ENCODE measurements at places on chromosomes 7 and 10.

GRCh38 chr7:134948736-134949135, 37.6 kb upstream of the AGBL3 start:
- no peak for DNase-seq

DNA sequence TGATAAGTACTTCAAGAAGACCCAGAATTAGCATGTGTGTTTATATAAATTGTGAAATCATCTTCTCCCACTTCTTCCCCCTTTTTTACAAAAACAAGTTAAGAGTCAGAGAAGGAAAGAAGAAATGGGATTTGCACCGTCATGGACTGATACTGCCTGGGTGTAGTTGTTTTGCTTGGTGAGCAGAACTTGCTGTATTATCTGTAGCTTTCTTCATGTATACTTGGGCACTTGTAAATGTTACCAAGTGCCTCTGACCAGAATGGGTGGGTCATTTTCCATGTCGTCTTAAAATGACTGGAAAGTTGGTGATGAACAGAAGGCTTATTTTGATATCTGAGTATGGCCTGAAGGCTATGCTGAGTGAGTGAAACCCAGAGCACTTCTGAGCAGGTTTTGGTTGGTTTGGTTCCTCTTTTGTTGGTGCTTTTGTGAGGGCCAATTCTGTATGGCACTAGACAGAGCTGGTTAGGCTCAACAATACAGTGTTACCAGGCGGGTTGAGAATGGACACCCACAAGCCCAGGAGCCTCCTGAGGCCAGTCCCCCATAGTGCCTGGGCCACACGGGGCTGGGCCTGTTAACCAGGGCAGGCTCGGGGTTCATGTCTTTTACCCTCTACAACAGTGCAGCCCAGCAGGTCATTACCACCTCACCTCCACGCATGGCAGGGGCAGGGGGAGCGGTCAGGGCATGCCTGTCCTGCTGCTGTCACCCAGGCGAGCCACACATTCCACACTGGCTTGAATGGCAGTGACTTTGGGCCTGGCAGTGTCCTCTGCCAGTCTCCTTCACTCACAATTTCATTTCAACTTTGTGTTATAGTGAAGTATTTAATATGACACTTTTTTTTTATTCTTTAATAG, 115.1 kb downstream of the CCNY start:
- DNase-seq = no peak

- DNase-seq = no peak
These were observed 22.9 kb upstream of the GRB10 start for GRCh38 chr7:50805447-50806125.

DNA sequence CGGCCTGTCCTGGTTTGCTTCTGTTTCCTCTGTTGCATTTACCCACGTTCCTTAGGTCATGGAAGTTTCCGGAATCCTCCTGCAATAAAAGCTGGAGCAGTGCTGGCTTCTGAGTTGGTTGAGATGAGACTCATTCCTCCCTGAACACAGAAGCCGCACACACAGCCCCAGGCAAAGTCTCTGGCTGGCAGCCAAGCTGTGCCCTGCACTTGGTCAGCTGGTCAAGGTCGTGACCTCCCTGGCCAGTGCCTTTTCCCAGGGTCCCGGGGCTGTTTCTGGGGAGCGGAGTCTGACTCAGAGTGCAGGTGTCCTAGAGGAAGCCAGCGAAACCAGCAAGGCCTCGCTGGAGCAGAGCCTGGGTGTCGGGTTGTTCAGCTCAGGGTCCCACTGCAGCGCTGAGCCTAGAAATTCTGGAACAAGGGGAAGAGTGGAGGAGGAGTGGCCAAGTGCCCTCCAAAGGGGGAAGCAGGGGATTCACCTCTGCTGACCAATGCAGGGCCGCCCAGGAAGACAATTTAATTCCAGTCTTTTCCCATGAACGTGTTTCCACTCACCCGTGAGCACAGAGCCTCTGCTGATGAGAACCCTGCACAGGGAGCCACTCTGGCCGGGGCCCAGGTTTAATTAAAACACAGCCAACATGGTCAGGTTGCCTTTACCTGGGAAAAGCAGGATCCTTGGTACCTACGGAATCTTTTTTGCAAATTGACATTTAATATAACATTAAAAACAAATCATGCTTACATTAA, 245.5 kb upstream of the PPP2R2D start:
- no peak for DNase-seq

- no peak for DNase-seq
These were observed 141.7 kb upstream of the SHH start for GRCh38 chr7:155953781-155954549.

DNA sequence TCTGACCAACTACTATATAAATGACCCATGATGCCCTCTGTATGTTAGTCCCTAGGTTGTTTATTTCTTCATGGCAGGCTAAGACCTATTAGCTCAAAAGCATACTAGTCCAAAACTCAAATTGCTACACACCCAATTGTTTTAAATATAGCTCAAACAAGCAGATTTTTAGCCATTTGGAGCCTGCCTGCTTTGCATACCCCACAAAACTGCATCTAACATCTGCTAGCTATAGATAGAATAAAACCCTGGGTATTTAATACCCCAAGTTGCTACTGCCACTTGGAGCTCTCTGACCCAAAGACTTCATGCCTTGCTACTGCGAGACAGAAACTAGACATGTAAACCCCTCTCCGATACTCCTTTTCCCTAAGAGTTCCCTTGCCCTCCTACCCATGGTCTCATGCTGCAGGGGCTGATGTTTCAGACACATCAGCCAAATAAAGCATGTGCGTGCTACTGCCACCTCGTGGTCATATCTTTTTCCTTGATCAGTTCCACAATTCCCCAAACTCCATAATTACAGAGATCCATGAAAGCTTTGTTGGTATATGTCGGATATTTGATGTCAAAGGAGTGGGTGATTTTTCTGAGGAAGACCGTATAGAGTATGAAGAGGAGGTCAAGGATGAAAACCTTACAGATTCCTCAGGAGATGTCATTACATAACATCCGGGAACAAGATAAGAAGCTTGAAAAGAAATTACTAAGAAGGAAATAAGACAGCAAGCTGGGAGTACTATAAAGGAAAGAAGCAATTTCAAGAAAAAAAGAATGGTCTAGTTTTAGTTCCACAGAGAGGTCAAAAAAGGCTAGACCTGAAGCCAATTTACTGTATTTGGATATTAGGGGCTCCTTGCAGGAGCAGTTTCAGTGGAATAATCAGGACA, 386.6 kb downstream of the SH2D4B start:
- DNase-seq = peak; percentile 61

DNA sequence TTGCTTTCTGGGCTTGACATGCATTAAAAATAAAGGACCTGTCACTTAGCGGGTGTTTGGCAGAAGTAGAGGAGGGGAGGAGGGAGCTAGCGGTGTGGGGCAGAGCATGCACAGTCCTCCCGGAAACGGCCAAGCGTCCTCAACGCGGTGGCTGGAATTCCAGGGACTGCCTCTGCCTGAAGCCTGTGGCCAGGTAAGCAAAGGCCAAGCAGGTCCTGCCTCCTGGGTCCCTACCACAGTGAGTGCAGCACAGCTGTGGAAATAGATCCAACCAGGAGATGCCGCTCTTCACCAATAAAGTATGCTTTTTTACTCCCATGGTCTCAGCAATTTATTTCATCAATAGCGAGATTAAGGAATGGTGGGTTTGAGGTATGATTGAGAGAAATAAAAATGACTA, 323.4 kb downstream of the WDR37 start:
- no peak for DNase-seq

DNA sequence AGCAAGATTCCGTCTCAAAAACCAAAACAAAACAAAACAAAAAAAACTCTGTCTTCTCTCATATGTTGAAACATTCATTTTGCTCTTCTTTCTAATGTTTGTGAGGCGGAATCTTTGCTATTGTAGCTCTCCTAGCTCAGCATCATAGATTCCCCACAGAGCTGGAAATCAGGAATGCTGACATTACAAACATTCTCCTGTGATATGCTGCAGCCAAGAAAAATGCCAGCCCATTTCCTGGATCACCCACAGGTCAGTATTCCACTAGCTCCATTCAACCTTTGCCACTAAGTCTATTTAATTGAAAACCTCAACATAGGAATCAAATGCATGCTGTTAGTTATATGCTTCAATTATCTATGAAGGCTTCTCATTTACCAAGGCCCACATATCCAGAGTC, 186.3 kb downstream of the IPMK start:
- no peak for DNase-seq

- no peak for DNase-seq
These were observed 105.4 kb upstream of the FRMD4A start for GRCh38 chr10:14435976-14436632.

DNA sequence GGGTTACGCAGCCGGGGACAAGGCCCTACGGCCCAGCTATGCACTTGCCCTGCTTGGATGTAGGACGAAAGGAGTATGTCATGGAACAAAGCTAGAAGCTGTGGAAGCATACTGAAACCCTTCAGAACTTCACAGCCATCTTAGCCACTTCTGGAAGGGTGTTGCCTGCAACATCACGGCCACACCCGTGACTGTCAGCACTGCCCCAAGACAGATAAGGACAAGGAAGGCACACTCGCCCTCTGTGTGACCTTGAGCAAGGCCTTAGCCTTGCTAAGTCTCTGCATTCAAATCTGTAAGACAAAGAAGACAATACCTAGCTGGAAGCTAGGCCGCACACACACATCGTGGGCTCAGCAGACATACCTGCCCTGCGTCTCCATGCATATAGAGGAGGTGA, 352.5 kb upstream of the MGMT start:
- DNase-seq = no peak

- DNase-seq = no peak
These were observed 12.6 kb downstream of the OR9A4 start for GRCh38 chr7:141928845-141929195.

DNA sequence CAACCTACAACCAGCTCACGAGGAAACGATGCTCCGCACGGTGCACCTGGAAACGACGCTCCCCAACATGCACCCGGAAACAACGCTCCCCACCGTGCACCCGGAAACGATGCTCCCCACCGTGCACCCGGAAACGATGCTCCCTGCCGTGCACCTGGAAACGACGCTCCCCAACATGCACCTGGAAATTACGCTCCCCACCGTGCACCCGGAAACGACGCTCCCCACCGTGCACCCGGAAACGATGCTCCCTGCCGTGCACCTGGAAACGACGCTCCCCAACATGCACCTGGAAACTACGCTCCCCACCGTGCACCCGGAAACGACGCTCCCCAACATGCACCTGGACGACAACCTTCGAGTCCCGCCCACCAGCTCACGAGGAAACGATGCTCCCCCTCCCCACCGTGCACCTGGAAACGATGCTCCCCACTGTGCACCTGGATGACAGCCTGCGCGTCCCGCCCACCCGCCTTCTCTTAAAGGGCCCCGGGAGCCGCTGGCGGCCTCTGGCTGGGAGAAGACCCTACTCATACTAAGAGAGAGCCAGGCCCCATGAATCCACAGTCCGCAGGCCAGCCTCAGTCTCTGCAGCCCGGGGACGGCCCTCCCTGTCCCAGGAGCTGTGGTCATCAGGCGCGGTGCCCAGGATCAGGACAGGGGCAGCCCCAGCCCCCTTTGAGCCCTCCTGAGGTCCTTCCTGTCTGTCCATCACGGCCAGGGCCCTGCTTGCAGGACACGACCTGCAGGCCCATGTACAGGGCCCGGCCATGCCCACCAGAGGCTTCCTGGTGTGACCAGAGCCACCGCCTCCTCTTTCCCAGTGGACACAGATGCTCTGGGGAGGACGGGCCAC, 98.3 kb downstream of the PDGFA start:
- DNase-seq = no peak

DNA sequence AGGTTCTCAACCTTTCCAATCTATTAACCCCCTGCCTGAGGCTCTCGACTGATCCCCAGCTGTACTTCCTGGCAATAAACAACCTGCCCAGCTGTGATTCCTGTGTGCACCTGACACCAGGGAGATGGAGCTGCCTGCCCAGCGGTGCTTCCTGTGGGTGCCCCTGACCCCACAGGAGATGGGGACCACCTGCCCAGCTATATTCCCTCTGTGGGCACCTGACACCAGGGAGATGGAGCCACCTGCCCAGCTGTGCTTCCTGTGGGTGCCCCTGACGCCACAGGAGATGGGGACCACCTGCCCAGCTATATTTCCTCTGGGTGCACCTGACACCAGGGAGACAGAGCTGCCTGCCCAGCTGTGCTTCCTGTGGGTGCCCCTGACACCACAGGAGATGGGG, 184.0 kb downstream of the DIP2C start:
- no peak for DNase-seq

GRCh38 chr7:120874722-120875121, 16.8 kb upstream of the TSPAN12 start:
- DNase-seq = no peak

GRCh38 chr7:34622182-34622581, 35.8 kb upstream of the NPSR1 start:
- no peak for DNase-seq

GRCh38 chr10:63819753-63820329, 298.6 kb downstream of the REEP3 start:
- DNase-seq = peak; percentile 61

Measured in WERI-Rb-1 (cell line).